ENCODE measurements at places on chromosomes 6 and 20. TPM values are rescaled to one million over a fixed set of nuclear protein-coding genes. Genes with fewer than 3 reads are reported as not detected.

The CTCFL gene
- not detected for polyA plus RNA-seq

The TGM6 gene
- polyA plus RNA-seq: not detected

The CARMIL1 gene
- polyA plus RNA-seq: 1.6 TPM

The TBX18 gene
- polyA plus RNA-seq: 61.8 TPM

DNA sequence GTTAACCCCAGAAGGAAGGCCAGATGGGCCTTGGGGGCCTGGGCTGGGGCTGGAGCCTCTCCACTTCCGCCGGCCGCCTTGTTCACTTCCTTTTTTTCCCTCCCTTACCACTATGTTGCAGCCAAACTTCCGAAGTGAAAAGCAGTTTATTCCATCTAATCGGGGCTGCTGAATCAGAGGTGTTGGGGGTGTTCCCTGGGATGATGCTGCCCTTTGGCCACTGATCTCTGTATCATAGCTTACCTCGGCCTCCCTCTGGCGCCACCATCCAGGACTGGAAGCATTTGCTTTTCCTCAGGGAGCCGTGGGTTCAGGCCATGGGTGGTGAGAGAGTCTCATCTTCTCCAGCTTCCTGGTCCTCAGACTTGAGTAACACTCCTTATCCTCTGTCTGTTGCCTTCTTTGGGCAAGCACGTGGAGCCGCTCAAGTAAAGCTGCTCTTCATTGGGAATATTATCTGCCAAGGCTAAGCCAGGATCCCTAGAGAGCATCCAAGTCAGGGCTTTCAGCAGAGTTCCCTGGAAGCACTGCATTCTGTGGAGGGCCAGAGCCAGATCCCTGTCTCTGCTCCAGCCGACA lies 39.6 kb downstream of the SLX4IP start:
- no peak overlapping the region for H3K4me3 ChIP-seq
- no peaks in the 10 kb centered on the region for H3K27me3 ChIP-seq
- peaks cover 4% of the 10 kb centered on the region for H3K4me1 ChIP-seq
- no peaks in the 10 kb centered on the region for H3K36me3 ChIP-seq

- no peak for DNase-seq
- no peaks in the 10 kb centered on the region for H3K36me3 ChIP-seq
- H3K27me3 ChIP-seq: no peaks in the 10 kb centered on the region
- H3K4me3 ChIP-seq: no peak overlapping the region
These were observed 82.7 kb downstream of the PSMG4 start for GRCh38 chr6:3341467-3341866.

- H3K4me3 ChIP-seq: no peak overlapping the region
- H3K4me1 ChIP-seq: no peaks in the 10 kb centered on the region
- H3K27ac ChIP-seq: no peak overlapping the region
- H3K27me3 ChIP-seq: no peaks in the 10 kb centered on the region
These were observed 15.6 kb upstream of the MAPRE1 start for GRCh38 chr20:32804022-32804715.

GRCh38 chr6:44228031-44228430 lies 4.6 kb downstream of the SLC29A1 start:
- DNase-seq: no peak
- no peaks in the 10 kb centered on the region for H3K27me3 ChIP-seq
- H3K4me1 ChIP-seq: peaks cover 25% of the 10 kb centered on the region
- peaks cover 26% of the 10 kb centered on the region for H3K36me3 ChIP-seq
- H3K27ac ChIP-seq: no peak overlapping the region

GRCh38 chr6:46808806-46809205 lies 15.6 kb downstream of the MEP1A start:
- no peak for DNase-seq
- H3K36me3 ChIP-seq: no peaks in the 10 kb centered on the region
- H3K4me1 ChIP-seq: no peaks in the 10 kb centered on the region

- DNase-seq: peak; percentile 86
- H3K27ac ChIP-seq: peak within 1 kb of the TSS; percentile 81
- H3K4me1 ChIP-seq: peaks cover 31% of the 10 kb centered on the region
- H3K36me3 ChIP-seq: peaks cover 16% of the 10 kb centered on the region
- no peaks in the 10 kb centered on the region for H3K27me3 ChIP-seq
These were observed at the start of gene LAMA4 for GRCh38 chr6:112253841-112254816. Gene LAMA4 (minus strand): TSS chr6:112254567. CDS start chr6:112254150, 417 bp downstream.

- no peak overlapping the region for H3K4me3 ChIP-seq
- H3K27me3 ChIP-seq: no peaks in the 10 kb centered on the region
- DNase-seq: no peak
- no peaks in the 10 kb centered on the region for H3K36me3 ChIP-seq
- H3K27ac ChIP-seq: no peak overlapping the region
- H3K4me1 ChIP-seq: peaks cover 28% of the 10 kb centered on the region
These were observed 105.0 kb downstream of the IBTK start for GRCh38 chr6:82142524-82142923.

GRCh38 chr6:133288662-133289061 lies 47.5 kb downstream of the EYA4 start:
- H3K27me3 ChIP-seq: peaks cover 3% of the 10 kb centered on the region
- no peak overlapping the region for H3K4me3 ChIP-seq
- no peak for DNase-seq

DNA sequence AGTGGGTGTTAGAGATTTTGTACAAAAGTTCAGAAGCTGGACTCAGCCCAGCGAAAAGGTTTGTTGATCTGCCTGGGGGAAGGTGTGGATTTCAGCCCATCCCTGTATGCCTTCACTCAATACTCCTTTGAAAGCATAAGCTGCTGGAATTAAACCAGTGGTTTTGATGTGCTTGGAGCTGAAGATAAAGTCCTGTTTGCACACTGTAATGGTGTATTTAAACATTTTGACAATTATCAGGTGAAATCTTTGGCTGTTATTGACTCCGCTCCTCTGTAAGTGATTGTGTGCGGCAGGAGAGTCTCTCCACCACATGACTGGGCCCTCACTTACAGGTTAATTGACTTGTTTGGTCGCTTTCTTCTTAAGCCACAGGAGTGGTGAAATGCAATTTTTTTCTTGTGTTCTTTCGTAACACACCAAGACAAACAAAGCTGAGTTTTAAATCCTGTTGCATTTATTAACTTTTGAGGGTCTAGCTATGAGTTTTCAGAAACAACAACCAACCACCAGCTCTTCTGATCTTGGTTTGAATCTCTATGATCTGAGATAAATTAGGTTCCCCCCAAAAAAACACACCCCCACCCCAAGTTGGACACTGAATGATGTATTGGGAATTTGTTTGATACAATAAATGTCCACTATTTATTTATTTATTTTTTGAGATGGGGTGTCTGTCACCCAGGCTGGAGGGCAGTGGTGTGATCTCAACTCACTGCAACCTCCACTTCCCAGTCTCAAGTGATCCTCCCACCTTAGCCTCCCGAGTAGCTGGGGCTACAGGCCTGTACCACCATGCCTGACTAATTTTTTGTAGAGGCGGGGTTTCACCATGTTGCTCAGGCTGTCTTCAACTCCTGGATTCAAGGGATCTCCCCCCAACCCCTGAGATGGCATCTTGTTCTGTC lies 46.3 kb upstream of the NCOA3 start:
- no peak overlapping the region for H3K4me3 ChIP-seq
- H3K27me3 ChIP-seq: no peaks in the 10 kb centered on the region
- no peaks in the 10 kb centered on the region for H3K36me3 ChIP-seq
- H3K4me1 ChIP-seq: no peaks in the 10 kb centered on the region

- no peak for DNase-seq
- H3K36me3 ChIP-seq: no peaks in the 10 kb centered on the region
- H3K27ac ChIP-seq: no peak overlapping the region
- H3K4me1 ChIP-seq: peaks cover 51% of the 10 kb centered on the region
- no peaks in the 10 kb centered on the region for H3K27me3 ChIP-seq
These were observed 92.5 kb downstream of the TCP11 start for GRCh38 chr6:35048631-35049083.

DNA sequence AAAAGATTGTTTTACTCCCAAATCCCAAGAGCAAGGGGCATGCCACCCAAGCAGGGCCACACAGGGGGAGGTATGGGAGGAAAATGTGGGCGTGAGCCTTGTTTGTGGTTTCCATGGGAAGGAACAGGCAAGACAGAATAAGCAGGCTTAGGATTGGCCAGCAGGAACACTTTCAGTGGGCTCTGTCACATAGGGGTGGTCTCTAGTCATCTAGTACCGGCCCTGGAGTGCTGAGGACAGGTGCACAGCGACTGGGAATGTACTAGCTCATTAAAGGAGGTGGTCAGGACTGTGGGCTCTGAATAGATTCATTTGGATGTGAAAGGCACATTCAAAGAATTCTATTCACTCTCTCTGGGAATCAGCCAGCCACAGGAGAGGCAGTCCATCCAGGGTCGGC lies 175.6 kb downstream of the TBC1D7 start:
- no peak overlapping the region for H3K4me3 ChIP-seq
- H3K4me1 ChIP-seq: no peaks in the 10 kb centered on the region
- H3K27me3 ChIP-seq: no peaks in the 10 kb centered on the region
- no peak for DNase-seq
- no peak overlapping the region for H3K27ac ChIP-seq

DNA sequence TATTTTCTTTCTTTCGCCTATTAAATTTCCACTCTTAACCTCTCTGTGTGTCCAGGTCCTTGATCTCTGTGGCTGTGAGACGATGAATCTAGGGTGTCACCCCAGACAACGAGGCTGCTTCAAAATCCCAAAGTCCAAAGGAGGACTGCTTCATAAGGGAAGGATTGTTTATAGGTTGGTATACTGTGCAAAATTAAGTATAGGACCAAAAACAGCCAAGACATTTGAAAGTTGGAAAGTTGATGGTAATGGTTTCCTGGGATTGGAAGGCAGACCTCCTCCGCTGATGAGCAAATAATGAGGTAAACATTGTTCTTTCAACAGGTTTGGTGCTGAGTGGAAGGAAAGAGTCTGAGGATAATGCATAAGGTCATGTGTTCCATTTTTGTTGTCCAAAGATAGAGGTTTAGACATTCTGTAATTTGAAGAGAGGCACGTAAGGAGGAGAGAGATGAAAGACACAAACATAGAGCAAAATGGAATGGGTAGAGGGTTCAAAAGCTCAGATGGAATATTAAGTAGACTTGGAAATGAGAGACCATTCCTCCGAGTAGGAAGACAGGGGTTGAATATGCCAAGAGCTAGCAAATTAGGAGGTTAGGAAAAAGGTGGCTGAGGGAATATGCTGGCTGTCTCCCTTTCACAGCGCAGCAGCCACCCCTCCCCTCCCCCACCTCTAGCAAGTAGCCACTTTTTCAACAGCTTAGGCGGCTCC lies 24.8 kb downstream of the ZNF311 start:
- no peak for DNase-seq
- peak overlapping the region; percentile 42 for H3K27ac ChIP-seq
- H3K27me3 ChIP-seq: no peaks in the 10 kb centered on the region
- H3K4me1 ChIP-seq: peaks cover 25% of the 10 kb centered on the region

- H3K27me3 ChIP-seq: no peaks in the 10 kb centered on the region
- no peaks in the 10 kb centered on the region for H3K36me3 ChIP-seq
- DNase-seq: no peak
- no peak overlapping the region for H3K4me3 ChIP-seq
- H3K4me1 ChIP-seq: no peaks in the 10 kb centered on the region
- H3K27ac ChIP-seq: no peak overlapping the region
These were observed 29.1 kb downstream of the HECA start for GRCh38 chr6:139164001-139164400.

DNA sequence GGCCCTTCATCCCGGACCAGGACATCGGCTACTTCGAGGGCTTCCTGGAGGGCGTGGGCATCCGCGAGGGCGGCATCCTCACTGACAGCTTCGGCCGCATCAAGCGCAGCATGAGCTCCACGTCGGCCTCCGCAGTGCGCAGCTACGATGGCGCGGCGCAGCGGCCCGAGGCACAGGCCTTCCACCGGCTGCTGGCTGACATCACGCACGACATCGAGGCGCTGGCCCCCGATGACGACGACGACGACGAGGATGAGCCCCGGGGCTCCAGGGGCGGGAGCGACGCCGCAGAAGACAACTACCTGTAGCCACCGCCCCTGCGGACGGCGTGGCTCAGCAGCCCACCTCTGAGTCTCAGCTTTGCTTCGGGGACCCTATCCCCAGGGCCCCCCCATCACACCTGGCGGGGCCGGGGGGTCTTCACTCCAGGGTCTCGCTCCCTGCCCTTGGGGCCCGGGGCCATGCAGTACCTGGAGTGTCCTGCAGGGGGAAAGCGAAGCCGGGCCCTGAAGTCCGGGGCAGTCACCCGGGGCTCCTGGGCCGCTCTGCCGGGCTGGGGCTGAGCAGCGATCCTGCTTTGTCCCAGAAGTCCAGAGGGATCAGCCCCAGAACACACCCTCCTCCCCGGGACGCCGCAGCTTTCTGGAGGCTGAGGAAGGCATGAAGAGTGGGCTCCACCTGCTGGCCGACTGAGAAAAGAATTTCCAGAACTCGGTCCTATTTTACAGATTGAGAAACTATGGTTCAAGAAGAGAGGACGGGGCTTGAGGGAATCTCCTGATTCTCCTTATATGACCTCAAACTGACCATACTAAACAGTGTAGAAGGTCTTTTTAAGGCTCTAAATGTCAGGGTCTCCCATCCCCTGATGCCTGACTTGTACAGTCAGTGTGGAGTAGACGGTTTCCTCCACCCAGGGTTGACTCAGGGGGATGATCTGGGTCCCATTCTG lies 20.8 kb upstream of the HCK start:
- H3K27ac ChIP-seq: no peak overlapping the region
- no peak overlapping the region for H3K4me3 ChIP-seq
- peak; percentile 67 for DNase-seq
- H3K27me3 ChIP-seq: peaks cover 3% of the 10 kb centered on the region
- no peaks in the 10 kb centered on the region for H3K36me3 ChIP-seq

DNA sequence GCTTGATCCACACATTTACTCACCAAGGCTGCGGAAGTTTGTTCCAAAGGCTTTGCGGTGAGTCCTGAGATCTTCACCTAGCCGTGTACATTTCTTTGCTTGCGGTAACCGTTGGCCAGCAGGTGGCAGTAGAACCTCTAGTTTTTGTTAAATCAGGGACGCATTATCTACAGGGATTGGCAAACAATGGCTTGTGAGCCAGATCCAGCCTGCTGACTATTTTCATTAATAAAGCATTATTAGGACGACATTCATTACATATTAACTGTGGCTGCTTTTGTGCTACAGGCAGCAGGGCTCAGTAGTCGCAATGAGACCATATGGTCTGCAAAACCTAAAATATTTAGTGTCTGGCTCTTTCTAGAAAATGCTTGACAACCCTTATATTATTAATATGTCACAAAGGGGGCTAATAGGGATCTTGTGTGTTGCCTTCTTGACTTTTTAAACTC lies 174.1 kb downstream of the DOK5 start:
- no peak overlapping the region for H3K27ac ChIP-seq
- no peaks in the 10 kb centered on the region for H3K4me1 ChIP-seq
- DNase-seq: peak; percentile 72
- H3K36me3 ChIP-seq: no peaks in the 10 kb centered on the region
- H3K4me3 ChIP-seq: no peak overlapping the region
- no peaks in the 10 kb centered on the region for H3K27me3 ChIP-seq

DNA sequence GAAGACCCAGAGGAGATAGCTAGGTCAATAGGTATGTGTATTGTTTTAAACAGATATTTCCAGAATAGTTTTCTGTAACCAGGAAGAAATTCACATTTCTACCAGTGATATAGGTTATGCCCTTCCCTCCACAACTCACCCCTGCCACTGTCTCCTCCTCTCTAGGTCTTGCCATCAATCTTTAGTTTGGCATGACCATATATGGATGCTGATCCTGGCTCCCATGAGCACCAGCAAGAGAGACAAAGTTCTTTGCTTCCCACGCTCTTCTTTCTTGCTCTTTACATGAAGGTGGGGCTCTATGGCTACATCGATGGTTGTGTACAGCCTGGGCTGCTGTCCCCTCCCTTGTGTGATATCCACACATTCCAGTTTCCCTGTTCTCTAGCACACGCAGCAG lies 459.4 kb upstream of the ID4 start:
- H3K27me3 ChIP-seq: no peaks in the 10 kb centered on the region
- no peaks in the 10 kb centered on the region for H3K4me1 ChIP-seq
- DNase-seq: no peak
- H3K27ac ChIP-seq: no peak overlapping the region

All from endothelial cell of umbilical vein (primary cell).